ENCODE measurements at places on chromosomes 3 and 15. TPM values are rescaled to one million over a fixed set of nuclear protein-coding genes. Genes with fewer than 3 reads are reported as not detected.

DNA sequence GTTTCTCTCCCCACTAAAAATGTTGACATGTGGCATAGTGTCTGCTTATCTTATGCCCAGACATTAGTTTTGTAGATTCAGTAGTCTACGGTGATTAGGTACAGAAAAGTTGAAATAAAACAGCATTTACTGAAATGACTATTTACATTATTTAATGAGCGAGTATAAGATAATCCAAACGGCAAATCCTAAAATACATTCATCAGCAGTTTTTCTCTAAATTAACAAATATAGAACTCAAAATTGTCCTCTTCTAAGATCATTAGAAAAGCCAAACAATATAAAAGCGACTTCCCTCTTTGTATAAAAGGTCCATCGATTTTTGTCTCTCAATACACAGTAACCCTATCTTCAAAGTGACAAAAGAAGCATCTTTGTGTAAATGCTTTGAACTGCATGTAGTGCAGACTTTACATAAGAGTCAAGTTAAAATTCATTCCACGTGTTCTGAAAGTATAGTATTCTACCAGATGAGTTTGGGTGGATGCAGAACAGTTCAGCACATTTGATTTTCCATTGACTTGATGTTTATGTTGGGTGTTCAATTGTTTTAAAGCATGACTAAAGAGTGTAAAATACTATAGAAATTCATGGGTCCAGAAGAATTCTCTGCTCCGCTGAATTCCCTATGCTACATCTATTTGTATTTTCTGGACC lies 480.8 kb upstream of the DPH6 start:
- DNase-seq, result no peak

AMIGO3 gene
- total RNA-seq, result not detected

- DNase-seq, result no peak
Observed at GRCh38 chr3:13215940-13216546, 142.8 kb upstream of the IQSEC1 start.

GRCh38 chr15:95816591-95816990 lies 513.9 kb upstream of the NR2F2 start:
- no peak for DNase-seq

DNA sequence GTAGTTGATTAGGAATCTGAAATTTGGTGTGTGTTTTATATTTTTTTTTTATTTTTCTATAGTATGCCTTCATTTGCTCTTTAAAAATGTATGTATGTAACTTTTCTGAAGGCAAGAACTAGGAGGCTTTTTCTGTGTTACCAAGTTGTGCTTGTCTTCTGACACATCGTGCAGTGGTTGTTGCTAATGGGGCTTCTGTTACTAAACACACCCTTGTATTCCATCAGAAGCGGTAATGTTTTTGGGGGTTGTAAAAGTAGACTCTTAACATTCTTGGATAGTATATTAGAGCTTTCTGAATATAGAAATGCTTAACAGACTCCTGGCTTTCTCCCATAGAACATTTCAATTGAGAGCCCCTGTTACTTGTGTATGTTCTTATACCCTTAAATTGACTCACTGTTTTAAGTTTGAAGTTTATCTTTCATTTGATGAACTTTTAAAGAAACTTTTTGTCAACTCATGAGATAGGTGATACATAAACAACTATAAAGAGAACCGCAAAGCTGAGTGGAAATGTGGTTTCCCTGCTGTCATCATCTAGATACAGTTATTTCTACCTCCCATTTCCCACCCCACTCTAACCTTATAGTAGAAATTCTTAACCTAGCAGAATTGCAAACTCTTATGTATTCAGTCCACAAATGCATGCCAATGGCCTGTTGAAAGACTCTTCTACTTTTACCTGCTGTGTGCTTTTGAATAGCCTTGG lies 2.5 kb downstream of the TIPARP start:
- no peak for DNase-seq

IQCH gene
- total RNA-seq, result 1.0 TPM

DNA sequence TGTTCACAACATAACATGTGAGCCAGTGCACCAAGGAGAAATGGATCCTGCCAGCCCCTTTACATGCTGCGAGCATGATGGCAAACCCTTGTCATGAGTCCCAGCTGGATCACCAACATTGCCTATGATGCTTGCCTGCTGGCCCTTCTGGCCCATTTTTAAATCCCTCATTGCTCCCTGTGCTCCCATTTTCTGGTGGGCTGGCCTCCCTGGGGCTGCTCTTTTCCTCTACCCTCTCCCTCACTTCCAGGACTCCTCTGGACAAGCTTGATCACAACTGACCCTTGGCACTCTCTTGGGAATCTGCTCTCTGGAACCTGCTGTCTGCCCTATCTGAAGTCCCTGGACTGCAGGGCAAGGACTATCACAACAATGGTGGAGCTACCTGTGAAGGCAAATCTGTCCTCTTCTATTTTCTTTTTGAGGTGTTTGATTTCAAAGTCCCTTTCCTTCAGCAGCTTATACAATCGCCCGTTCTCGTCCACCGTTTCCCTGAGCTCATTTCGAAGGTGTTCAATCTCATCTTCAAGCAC lies 16.3 kb downstream of the CCDC13 start:
- no peak for DNase-seq

GRCh38 chr3:133278260-133279043 lies 121.4 kb upstream of the BFSP2 start:
- no peak for DNase-seq

DNA sequence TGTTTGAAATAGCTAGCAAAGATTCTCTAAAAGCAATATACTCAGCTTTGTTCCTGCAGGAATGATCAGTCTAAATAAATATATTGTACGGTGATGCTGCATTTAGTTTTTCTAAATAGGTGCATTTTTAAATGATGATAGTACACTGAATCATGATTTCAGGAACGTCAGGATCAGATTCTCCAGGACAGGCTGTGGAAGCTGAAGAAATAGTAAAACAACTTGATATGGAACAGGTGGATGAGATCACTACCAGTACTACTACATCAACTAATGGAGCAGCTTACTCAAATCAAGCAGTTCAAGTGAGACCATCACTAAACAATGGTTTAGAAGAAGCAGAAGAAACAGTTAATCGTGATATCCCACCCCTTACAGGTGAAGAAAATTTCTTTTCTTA lies 46.3 kb upstream of the EIF3J start:
- DNase-seq, result no peak

DNA sequence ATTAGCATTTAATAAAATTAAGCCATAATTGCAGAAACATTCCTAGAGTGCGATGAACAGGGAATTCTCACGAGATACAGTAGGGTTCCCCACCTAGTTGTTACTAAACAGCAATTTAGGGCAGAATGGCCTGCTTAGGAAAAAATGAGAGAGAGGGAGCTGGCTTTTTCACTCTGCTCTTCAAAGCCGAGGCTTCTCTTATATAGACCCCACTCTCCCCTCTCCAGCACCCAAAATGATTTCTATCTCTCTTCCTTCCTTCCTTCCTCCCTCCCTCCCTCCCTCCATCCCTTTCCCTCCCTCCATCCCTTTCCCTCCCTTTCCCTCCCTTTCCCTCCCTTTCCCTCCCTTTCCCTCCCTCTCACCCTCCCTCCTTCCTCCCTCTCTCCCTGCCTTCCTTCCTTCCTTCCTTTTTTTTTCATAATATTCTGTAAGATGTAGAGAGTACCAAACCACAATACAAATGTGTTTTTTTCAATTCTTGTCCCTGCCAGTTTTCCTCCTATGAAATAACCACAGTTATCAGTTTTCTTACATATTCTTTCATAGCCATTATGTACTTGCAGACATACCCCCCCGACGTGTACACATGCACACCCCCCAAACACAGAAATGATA lies 48.1 kb upstream of the ZCWPW2 start:
- DNase-seq, result no peak

- DNase-seq, result peak; percentile 71
Observed at GRCh38 chr15:58201516-58201915, 63.3 kb downstream of the AQP9 start.

GRCh38 chr3:32448686-32449474 lies 53.8 kb downstream of the CMTM6 start:
- DNase-seq, result no peak

DNA sequence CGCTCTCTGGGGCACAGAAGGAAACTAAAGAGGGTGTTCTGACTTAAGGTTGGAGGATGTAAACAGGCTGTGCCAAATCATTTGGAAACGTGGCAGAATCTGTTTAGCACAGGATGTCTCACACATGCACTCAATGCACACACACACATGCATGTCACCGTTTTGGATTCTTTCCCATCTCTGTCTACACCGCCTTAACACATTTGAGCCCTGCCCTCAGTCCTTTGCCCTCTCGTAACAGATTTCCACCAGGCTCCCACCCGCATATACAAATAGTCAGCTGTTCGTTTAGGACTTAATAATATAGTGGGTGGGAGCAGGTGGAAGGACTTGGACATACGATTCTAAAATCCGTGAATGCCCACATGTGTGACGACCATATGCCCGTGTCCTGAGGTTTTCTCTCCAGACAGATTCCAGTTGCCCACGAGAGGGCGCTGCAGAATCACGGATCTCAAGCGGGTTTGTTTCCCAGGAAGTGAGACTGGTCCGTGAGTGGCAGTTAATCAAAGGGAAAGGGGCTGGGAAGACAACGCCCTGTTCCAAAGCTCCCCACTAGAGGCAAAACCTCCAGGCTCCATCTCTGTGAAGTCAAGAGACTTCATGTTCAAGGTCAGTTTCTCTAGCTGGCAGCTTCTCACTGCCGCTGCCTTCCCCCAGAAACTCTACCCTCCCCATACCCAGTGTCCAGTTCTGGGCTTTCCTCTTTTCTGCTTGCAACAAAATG lies 44.5 kb downstream of the NOX5 start:
- peak; percentile 56 for DNase-seq

DNA sequence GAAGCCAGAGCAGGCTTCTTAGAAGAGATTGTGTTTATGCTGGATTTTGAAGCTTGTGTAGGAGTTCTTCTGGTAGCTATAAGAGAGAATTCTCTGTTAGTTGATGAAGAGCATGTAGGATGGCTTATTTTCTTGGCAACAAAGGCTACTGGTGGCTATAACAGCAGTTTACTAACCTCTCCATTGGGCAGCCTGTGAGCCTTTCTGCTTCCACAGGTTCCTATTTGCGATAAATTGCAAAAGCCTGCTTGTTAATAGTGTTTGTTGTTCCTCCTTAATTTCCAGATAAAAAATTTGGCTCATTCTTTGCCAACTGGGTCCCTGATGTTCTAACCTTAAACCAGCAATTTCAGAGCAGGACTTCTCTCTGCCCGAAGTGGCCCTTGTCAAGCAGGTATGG lies 290.6 kb upstream of the TRIM42 start:
- no peak for DNase-seq

CLRN1 gene
- not detected for total RNA-seq

GRCh38 chr3:154642145-154642544 lies 212.2 kb upstream of the GPR149 start:
- DNase-seq, result no peak

FAM81A gene
- under 0.01 TPM for total RNA-seq

CHL1 gene
- not detected for total RNA-seq

DNA sequence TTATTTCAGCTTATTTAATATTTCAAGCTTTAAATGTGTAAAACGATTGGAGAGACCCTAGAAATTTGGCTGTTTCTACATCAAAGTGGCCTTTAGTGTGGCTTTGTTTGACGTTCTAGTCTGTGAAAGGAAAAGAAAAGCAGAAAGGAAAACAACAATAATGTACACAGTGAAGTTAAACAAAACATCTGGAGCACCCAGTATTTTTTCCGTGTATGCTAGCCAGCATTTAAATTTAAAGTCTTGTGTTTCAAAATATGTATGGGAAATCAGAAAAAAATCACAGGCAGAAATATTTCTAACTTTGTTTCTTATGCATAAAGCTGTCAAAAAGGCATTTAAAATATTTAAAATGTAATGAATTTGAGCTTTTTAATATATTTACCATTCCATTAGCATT lies 218.1 kb downstream of the NAALADL2 start:
- no peak for DNase-seq

LACTB gene
- total RNA-seq, result 27.6 TPM

APOD gene
- total RNA-seq, result 12.9 TPM

- no peak for DNase-seq
Observed at GRCh38 chr3:38126121-38126892, 10.6 kb downstream of the ACAA1 start.

PP2D1 gene
- total RNA-seq, result not detected

DNA sequence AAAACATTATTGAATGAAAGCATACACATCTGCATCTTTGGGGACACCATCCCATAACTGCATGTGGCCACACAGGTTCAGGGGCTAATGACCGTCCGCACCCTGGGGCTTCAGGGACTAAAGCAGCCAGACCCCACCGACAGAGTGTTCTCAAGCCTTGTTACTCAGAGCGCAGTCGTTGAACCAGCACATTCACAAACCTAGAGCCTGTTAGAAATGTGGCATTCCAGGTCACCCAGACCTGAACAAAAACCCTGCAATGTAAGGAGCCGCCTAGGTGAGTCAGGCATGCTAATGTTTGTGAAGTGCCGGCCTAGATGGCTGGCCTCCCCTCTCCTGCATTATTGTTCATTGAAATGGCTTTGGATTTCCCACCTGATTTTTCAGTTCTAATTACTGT lies 52.3 kb upstream of the HACD2 start:
- DNase-seq, result no peak

DNA sequence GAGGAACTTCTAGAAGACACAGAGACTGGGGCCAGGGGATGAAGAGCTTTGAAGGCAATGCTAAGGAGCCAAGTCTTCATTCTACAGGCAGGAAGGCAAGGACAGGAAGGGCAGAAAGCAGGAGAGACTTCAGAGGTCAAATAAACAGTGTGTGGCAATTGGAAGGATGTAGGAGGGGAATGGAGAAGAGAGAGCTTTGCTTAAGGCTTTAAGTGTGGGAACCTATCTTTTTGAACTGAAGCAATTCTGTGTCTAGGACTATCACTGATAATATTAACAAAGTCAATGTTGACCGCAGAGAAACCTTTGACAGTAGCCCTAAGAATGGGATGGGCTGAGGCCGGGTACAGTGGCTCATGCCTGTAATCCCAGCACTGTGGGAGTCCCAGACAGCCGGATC lies 325.0 kb downstream of the FOXP1 start:
- DNase-seq, result no peak

- no peak for DNase-seq
Observed at GRCh38 chr3:65497846-65498245, 540.9 kb downstream of the MAGI1 start.

CRBN gene
- 55.2 TPM for total RNA-seq

- no peak for DNase-seq
Observed at GRCh38 chr3:115512565-115513415, 110.5 kb upstream of the GAP43 start.

GRCh38 chr3:42020684-42021307 lies 58.9 kb upstream of the ULK4 start:
- DNase-seq, result peak; percentile 58

DNA sequence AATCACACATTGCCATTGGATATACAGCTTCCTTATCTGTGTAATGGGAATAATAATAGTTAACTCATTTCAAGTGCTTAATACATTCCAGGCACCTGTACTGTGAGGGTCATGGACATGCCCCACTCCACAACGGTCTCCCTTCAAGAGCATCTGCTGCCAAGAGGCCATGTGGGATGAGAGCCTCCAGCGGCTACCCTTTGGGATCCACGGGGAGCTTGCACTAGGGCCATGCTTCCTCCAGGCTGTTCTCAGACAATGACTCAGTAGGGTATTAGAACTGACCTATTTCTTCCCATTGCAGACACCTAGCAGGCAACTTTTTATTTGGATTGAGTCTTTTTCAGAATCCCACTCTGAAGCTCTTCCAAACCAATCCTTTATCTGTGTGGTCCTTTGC lies 1078.9 kb downstream of the TUSC7 start:
- DNase-seq, result no peak

ADGRG7 gene
- total RNA-seq, result not detected

Data from dermis microvascular lymphatic vessel endothelial cell (primary cell).